ENCODE measurements at places on chromosomes 2 and 18.

DNA sequence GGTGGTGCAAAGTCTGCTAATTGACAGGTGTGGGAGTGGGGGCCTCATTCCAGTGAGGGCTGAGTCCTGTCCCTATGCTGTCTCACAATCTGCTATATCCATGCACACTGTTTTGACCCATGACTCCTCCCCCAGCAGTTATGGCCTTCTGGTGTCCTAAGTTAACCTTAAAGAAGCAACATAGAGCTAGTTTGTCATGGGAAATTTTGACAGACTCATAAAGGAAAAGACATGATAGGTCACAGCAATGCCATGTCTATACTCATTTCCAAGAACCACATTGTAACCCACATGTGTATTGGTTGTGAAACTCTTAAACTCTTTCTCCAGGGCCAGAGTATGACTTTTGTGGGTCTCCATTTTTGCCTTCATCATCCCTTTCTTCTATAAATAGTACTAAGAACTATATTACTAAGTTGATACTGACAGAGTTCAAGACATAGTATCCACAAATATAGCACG, 78.2 kb upstream of the SLC1A4 start:
- no peak for DNase-seq

- DNase-seq = no peak
These were observed 95.3 kb upstream of the FANCL start for GRCh38 chr2:58336416-58336815.

DNA sequence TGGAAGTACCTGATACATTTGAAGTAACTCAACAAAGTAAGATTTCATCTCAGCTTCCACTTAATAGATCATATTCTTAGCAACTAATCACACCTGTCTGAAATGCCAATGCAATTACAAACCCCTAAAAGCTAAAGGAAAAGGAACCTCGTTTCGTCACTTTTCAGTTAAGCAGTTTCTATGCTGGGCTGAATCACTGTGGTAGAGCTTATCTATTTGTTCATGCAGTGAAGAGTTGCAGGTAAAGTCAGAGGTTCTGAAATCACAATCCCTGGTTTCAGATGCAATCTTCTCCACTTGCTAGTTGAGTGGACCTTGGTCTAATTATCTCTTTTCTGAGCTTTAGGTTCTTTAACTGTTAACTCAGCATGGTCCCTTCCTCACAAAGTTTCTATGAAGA, 6.3 kb downstream of the HRH4 start:
- no peak for DNase-seq

- no peak for DNase-seq
These were observed 43.4 kb downstream of the NMS start for GRCh38 chr2:100513650-100514049.

GRCh38 chr2:11482473-11483035, 16.6 kb upstream of the E2F6 start:
- no peak for DNase-seq
